ENCODE measurements at places on chromosomes 3 and 15.

- DNase-seq, result no peak
Measured at GRCh38 chr3:65539616-65540015, 499.1 kb downstream of the MAGI1 start.

DNA sequence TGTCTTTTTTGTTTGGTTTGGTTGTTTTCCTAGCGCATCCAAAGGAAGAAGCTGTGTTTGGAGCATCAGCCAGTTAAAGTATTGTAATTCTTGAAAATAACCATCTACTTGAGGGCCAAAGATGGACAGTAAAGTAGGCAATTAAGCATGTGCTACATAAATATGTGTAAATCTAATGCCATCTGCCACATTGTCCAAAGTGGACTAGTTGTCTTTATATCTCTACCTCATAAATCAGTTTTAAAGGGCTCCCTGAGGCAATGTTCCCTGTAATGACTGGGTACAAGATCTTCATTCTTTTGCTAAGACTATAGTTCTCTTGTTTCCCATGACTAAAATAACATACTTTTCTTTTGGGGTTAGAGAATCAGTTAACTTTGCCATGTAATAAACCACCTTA is 460.0 kb upstream of the RARB start:
- DNase-seq, result no peak

DNA sequence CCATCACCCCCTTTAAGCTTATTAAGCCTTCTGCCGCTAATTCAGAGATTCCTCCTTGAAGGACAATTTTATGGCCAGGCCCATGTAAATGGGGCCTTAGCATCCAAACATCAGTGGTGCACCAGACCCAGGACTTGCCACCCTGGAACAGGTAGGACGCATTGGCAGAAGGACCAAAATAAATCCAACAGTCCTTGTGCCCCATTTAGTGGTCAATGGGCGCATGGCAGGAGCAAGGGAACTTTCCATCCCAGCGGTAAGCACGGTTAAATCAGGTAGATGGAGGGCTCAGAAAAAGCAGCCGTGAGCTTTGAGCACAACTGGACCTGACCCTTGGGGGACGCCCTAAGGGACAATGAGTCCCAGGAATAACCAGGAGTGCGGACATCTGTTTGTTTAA is 540.8 kb upstream of the ROBO1 start:
- DNase-seq, result no peak

GRCh38 chr3:78337801-78338211 is 1297.9 kb downstream of the ROBO2 start:
- no peak for DNase-seq

DNA sequence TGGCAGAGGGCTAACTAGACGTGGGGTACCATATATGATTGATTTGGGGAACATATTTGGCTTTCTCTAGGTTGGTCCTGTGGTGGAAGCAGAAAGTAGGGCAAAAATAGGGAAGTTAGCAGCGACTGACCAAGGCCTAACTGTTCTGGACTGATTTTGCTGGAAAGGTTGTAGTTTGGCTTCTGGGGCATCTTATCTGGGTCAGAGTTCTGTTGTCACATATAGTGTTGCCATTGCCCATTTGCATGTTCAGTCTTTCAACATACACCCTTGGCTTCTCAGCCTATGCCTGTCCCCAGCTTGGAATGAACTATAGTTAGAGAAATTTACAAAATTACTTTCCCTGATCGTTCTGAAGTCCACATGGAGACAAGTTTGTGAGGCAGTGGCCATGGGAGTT is 426.5 kb downstream of the TBC1D5 start:
- DNase-seq, result no peak

Data from activated gamma-delta T cell treated with anti-CD3 and anti-CD28 coated beads, Interleukin-2, amount 50 U/mL, for 16 hours (primary cell).